Naive B cell (primary cell): ENCODE measurements at places on chromosomes 13 and 19.
A peak's percentile ranks its signal among the peaks of the same experiment; 100 is the strongest.

DNA sequence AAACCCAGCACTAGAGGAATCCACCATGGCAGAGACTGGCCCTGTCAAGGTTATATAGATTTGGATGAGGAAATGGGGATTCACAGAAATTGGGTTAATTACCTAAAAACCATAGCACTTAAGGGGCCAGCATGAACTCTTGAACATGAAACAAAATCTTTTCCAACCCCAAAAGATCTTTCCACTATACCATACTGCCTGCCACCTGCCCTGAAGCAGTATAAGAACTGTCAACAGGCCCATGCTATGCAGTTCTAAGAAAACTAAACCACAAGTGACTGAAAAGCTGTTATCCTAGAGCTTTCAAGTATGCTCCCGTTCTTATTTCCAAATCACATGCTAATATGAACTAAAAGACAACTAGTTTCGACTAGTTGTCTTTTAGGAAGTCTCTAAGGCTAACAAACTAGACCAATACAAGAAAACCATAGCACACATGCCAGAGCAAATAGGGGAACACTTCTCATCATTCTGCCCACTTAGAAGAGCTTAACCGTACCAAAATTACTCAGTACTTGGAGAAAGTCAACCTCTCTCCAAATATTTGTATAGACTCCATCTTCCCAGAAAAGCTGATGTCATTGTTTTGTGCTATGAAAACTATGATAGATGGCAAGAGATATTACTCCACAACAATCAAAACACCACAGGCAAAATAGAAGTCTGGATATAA, 27.5 kb downstream of the HSPH1 start:
- H3K27ac ChIP-seq = no peak overlapping the region
- no peak overlapping the region for H3K4me3 ChIP-seq
- H3K36me3 ChIP-seq = peaks cover 22% of the 10 kb centered on the region

DNA sequence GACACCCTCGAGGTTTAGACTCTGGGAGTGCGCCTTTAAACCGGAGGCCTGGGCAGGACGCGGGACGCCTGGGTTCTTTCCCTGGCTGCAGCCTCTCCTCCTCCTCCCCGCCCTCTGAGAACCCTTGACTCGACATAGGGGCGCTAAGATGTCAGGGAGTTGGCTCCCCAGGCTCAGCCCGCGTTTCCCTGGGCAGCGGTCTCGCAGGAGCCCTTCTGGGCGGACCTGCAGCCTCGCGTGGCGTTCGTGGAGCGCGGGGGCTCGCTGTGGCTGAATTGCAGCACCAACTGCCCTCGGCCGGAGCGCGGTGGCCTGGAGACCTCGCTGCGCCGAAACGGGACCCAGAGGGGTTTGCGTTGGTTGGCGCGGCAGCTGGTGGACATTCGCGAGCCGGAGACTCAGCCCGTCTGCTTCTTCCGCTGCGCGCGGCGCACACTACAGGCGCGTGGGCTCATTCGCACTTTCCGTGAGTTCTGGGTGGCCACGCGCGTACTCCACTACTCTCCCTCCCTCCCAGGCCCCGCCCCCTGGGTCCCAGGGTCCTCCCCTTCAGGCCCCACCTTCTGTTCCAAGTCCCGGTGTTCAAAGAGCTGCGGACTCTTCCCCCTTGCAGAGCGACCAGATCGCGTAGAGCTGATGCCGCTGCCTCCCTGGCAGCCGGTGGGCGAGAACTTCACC, 1.3 kb downstream of the ICAM5 start:
- peaks cover 8% of the 10 kb centered on the region for H3K36me3 ChIP-seq
- peaks cover 48% of the 10 kb centered on the region for H3K27me3 ChIP-seq
- no peak for DNase-seq
- H3K4me3 ChIP-seq = peak overlapping the region; percentile 87
- H3K4me1 ChIP-seq = peaks cover 48% of the 10 kb centered on the region
- H3K27ac ChIP-seq = peak overlapping the region; percentile 65

DNA sequence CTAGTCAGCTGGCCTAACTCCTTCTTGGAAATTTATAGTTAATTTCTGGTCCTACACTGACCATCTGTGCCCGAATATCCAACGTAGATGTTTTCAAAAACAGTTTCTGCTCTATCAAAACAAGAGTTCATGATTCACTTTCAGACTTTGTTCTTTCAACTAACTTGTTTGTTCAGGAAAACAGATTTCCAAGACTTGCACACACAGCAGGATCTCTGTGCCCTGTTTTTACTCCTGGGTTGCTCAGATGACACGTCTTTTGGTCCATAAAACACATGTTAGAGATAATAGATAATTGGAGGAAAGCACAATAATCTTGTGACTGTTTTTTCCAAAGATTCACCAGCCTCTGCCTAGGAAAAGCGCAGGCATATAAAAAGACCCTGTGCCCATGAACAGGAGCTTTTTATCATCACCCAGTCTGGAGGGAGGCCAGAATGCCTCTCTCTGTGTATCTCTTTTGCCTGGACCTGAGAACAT, 218.0 kb downstream of the IRS2 start:
- H3K27me3 ChIP-seq = no peaks in the 10 kb centered on the region
- no peak overlapping the region for H3K4me3 ChIP-seq
- H3K36me3 ChIP-seq = no peaks in the 10 kb centered on the region
- DNase-seq = no peak

- no peak for DNase-seq
- H3K36me3 ChIP-seq = peaks cover 9% of the 10 kb centered on the region
- H3K4me3 ChIP-seq = no peak overlapping the region
Observed at GRCh38 chr13:73943137-73943964, 190.9 kb downstream of the KLF12 start.

- H3K36me3 ChIP-seq = no peaks in the 10 kb centered on the region
- no peak overlapping the region for H3K4me3 ChIP-seq
- DNase-seq = no peak
- no peak overlapping the region for H3K27ac ChIP-seq
- no peaks in the 10 kb centered on the region for H3K27me3 ChIP-seq
- H3K4me1 ChIP-seq = peaks cover 23% of the 10 kb centered on the region
Observed at GRCh38 chr19:5983367-5983955, 5.5 kb upstream of the RANBP3 start.

DNA sequence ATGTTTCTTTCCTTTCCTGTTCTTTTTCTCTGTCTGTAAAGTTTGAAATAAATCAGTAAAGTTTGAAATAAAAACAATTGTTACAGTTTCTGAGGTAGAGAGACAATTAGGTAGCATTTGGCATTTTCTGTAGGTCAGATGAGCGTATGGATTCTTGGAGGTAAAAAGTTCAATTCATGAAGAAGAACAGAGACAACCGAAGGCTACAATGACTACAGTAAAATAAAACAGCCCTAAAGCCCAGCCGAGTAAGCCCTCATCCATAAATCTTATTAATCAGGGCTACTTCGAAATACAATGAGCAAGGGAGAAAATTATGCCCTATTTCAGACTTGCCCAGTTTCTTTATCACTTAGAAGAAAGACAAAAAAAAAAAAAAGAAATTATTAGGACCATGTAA, 941.9 kb upstream of the SLC10A2 start:
- no peaks in the 10 kb centered on the region for H3K4me1 ChIP-seq
- H3K27me3 ChIP-seq = no peaks in the 10 kb centered on the region
- H3K4me3 ChIP-seq = no peak overlapping the region
- H3K36me3 ChIP-seq = no peaks in the 10 kb centered on the region

DNA sequence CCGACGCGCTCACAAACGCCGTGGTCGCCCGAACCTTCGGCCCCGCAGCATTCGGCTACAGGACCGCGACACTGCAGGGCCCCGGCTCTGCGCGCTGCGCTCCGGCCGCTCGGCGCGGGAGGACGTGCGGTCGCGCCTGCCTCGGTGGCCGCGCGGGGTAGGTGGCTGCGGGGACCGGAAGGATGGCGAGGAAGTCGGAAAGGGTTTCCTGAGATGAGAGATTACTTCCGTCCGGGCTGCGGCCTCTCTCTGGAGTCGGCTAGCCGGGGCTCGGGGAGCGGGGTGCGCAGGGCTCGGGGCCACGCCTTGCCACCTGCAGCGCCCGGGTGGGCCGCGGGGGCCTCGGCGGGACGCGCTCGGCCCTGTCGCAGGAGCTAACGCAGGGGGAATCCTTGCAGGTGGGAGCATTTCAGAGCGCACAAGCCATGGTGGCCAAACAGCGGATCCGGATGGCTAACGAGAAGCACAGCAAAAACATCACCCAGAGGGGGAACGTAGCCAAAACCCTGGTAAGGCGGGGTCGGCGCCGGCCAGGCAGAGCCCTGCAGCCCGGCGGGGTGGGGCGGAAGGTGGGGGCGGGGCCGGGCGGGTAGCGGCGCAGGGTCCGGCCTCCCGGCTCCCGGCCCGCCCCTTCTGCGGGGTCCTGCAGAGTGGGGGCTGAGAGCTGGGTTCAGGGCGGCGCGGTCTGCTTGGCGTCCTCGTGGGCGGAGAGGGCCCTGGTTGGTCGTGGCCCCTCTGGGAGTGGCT, at the start of gene SERP2:
SERP2 (plus strand) TSS at position 224 of the 747 bp plus-strand sequence; CDS start at position 426, 202 bp downstream.
- peak within 1 kb of the TSS; percentile 76 for H3K27ac ChIP-seq
- peak; percentile 3 for DNase-seq
- H3K4me1 ChIP-seq = no peaks in the 10 kb centered on the region
- peaks cover 38% of the 10 kb centered on the region for H3K27me3 ChIP-seq

GRCh38 chr19:32131005-32131404, 214.4 kb upstream of the ZNF507 start:
- no peaks in the 10 kb centered on the region for H3K4me1 ChIP-seq
- no peaks in the 10 kb centered on the region for H3K36me3 ChIP-seq
- no peak overlapping the region for H3K4me3 ChIP-seq

DNA sequence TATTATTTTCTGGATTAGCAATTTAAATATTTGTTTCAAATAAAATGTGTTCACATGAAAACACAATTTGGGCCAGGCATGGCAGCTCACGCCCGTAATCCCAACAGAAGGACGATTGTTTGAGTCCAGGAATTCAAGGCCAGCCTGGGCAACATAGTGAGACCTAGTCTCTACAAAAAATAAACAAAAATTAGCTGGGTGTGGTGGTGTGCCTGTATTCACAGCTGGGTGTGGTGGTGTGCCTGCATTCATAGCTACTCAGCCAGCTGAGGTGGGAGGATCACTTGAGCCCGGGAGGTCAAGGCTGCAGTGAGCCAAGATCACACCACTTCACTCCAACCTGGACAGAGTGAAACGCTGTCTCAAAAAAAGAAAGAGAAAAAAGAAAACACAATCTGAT, 46.4 kb downstream of the KPNA3 start:
- no peak overlapping the region for H3K4me3 ChIP-seq
- H3K27me3 ChIP-seq = no peaks in the 10 kb centered on the region
- no peaks in the 10 kb centered on the region for H3K36me3 ChIP-seq
- peaks cover 24% of the 10 kb centered on the region for H3K4me1 ChIP-seq

DNA sequence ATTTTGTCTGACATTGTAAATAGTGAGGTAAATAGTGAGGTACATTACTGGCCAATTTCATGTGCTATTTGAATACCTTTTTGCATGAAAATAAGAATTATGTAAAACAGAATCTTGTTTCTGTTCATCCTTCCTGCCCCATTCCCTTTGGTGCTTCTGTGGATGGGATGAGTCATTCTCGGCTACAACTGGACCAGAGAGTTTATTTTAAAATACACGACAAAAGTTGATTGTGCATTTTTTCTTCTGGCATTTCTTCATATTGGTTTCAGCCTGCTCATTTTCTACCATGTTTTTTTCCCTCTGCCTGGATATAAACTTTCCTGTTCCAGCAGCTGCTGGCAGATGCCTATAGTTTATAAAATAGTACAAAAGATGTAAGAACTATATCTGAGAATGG, 107.5 kb downstream of the CYSLTR2 start:
- H3K4me1 ChIP-seq = no peaks in the 10 kb centered on the region
- H3K36me3 ChIP-seq = no peaks in the 10 kb centered on the region
- DNase-seq = no peak
- peaks cover 19% of the 10 kb centered on the region for H3K27me3 ChIP-seq
- H3K4me3 ChIP-seq = no peak overlapping the region

GRCh38 chr13:94170145-94170571, 309.3 kb downstream of the DCT start:
- H3K4me3 ChIP-seq = no peak overlapping the region
- H3K27ac ChIP-seq = no peak overlapping the region
- no peaks in the 10 kb centered on the region for H3K36me3 ChIP-seq
- DNase-seq = no peak
- peaks cover 5% of the 10 kb centered on the region for H3K27me3 ChIP-seq

GRCh38 chr19:15251749-15252397, 19.6 kb upstream of the EPHX3 start:
- no peaks in the 10 kb centered on the region for H3K27me3 ChIP-seq
- H3K36me3 ChIP-seq = peaks cover 6% of the 10 kb centered on the region
- H3K27ac ChIP-seq = no peak overlapping the region

DNA sequence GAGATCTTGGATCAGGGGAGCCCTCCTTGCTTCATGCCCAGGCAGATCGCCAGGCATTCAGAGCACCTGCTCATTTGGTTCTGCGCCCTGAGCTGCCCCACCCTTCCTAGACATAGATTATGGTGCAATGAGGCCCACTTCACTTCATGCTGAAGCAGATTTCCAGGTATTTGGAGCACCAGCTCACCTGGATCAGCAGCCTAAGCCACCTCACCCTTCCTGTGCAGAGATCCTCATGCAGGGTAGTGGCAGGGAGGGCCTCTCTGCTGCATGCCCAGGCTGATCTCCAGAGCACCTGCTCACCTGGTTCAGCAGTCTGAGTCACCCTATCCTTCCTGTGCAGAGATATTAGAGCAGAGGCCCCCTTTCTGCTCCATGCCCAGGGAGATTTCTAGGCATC, 1966.1 kb downstream of the PCDH9 start:
- H3K27me3 ChIP-seq = no peaks in the 10 kb centered on the region
- H3K4me3 ChIP-seq = no peak overlapping the region
- no peaks in the 10 kb centered on the region for H3K4me1 ChIP-seq
- DNase-seq = no peak
- no peak overlapping the region for H3K27ac ChIP-seq
- no peaks in the 10 kb centered on the region for H3K36me3 ChIP-seq

GRCh38 chr19:21586311-21587116, 81.1 kb downstream of the ZNF429 start:
- H3K4me1 ChIP-seq = peaks cover 4% of the 10 kb centered on the region
- H3K36me3 ChIP-seq = peaks cover 9% of the 10 kb centered on the region
- no peak for DNase-seq
- H3K27me3 ChIP-seq = peaks cover 38% of the 10 kb centered on the region

GRCh38 chr19:3360421-3361383, 5.7 kb upstream of the NFIC start:
- peak; percentile 80 for DNase-seq
- H3K27me3 ChIP-seq = peaks cover 9% of the 10 kb centered on the region
- H3K4me1 ChIP-seq = peaks cover 39% of the 10 kb centered on the region
- peak overlapping the region; percentile 90 for H3K27ac ChIP-seq
- peak overlapping the region; percentile 83 for H3K4me3 ChIP-seq

DNA sequence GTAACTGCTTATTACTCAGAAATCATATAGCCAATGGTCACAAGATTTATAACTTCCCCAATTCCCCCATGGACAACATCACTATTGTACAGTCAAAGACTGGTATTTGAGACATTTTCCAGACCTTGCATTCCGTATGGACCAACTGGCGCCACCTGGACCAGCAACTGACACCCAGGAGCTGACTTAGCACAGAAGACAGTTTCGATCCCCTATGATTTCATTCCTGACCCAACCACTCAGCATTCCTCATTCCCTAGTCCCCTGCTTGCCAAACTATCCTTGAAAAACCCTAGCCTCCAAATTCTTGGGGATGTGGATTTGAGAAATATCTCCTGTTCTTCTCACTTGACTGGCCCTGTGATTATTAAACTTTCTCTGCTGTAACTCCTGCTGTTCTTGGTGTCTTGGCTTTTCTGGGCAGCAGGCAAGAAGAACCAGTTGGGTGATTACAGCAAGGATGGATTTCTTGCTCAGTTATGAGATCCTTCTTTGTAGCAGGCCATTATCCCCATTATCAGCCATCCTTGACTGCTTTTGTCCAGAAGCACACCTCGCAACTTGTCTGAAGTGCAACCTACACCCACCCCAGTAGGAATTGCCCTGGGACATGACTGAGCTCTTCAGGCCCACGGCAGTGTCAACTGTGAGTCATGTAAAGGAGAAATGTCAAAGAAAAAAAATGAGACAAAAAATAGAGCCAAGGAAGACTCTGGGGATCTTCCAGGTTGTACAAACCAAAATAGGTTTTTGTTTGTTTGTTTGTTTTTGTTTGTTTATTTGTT, 13.7 kb upstream of the MAP3K10 start:
- no peak overlapping the region for H3K4me3 ChIP-seq
- H3K36me3 ChIP-seq = no peaks in the 10 kb centered on the region
- no peak for DNase-seq
